Tibial nerve (tissue), 4 donors: ENCODE measurements at places on chromosomes 4 and X.
A peak's percentile ranks its signal among the peaks of the same experiment; 100 is the strongest.

- no peak for DNase-seq
Measured at GRCh38 chr4:180578175-180578574, 1665.0 kb upstream of the TENM3 start.

- peak; percentile 18 for DNase-seq
Measured at GRCh38 chr4:168631241-168632162, 134.7 kb downstream of the PALLD start.

GRCh38 chr4:88110826-88111225 is 47.6 kb downstream of the ABCG2 start:
- no peak for DNase-seq

- no peak for DNase-seq
Measured at GRCh38 chrX:70231666-70232065, 2.8 kb upstream of the AWAT1 start.

DNA sequence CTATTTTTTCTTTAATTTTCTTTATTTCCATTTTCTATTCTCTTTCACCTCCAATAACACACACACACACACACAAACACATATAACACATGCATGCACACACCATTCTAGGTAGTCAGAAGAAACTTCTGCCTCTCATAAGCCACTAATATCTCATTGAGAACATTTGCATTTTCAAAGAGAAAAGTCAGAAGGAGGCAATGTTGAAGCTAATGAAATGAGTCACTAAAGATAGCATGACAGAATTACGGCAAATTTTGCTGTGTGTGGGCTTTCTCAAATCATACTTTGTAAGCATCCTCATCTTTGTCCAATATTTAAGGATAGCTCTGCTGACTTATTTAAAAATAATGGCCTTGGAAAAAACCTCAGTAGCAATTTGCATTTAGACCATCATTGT is 291.3 kb downstream of the GUCY2F start:
- DNase-seq, result no peak
